Naive thymus-derived CD4-positive, alpha-beta T cell (primary cell): ENCODE measurements at places on chromosomes 1 and 21. TPM values are rescaled to one million over a fixed set of nuclear protein-coding genes. Genes with fewer than 3 reads are reported as not detected.

- no peaks in the 10 kb centered on the region for H3K36me3 ChIP-seq
- H3K4me1 ChIP-seq, result no peaks in the 10 kb centered on the region
- no peak overlapping the region for H3K27ac ChIP-seq
Measured at GRCh38 chr1:81220614-81221071, 580.1 kb upstream of the ADGRL2 start.

The GLRX2 gene
- 7.9 TPM for total RNA-seq

DNA sequence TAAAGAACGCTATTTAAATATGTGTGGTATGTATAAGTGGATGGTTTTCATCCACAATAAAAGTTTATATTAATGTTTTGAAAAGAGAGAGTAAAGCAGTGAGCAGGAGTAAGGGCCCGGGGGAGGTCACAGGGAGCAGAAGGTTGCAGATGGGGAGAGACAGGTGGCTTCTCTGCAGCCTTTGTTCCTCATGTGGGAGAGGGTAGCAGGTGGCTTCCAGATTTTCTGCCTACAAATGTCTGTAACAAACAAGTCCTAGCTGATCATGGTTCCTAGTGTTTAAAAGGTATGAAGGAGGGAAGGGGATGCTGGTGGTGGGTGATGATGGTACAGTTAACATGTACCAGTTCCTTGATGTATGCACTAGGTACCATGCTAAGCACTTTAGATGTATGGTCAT, 18.8 kb downstream of the QSOX1 start:
- H3K36me3 ChIP-seq, result no peaks in the 10 kb centered on the region
- H3K27ac ChIP-seq, result no peak overlapping the region
- H3K27me3 ChIP-seq, result no peaks in the 10 kb centered on the region
- DNase-seq, result no peak

- no peak overlapping the region for H3K27ac ChIP-seq
- no peak overlapping the region for H3K4me3 ChIP-seq
- no peaks in the 10 kb centered on the region for H3K4me1 ChIP-seq
- no peaks in the 10 kb centered on the region for H3K27me3 ChIP-seq
- no peak for DNase-seq
- H3K36me3 ChIP-seq, result no peaks in the 10 kb centered on the region
Measured at GRCh38 chr1:119472819-119473175, 34.2 kb upstream of the HSD3B1 start.

- no peak for DNase-seq
- no peak overlapping the region for H3K4me3 ChIP-seq
- no peak overlapping the region for H3K27ac ChIP-seq
- no peaks in the 10 kb centered on the region for H3K36me3 ChIP-seq
- H3K27me3 ChIP-seq, result no peaks in the 10 kb centered on the region
- no peaks in the 10 kb centered on the region for H3K4me1 ChIP-seq
Measured at GRCh38 chr1:162732566-162733335, 57.8 kb upstream of the HSD17B7 start.

The CTNNBIP1 gene
- total RNA-seq, result 6.5 and 9.3 TPM in 2 replicates
